H1 (cell line): ENCODE measurements at places on chromosomes 5 and 9.

GRCh38 chr5:176954050-176954449 is 52.5 kb downstream of the UIMC1 start:
- no peak for DNase-seq

DNA sequence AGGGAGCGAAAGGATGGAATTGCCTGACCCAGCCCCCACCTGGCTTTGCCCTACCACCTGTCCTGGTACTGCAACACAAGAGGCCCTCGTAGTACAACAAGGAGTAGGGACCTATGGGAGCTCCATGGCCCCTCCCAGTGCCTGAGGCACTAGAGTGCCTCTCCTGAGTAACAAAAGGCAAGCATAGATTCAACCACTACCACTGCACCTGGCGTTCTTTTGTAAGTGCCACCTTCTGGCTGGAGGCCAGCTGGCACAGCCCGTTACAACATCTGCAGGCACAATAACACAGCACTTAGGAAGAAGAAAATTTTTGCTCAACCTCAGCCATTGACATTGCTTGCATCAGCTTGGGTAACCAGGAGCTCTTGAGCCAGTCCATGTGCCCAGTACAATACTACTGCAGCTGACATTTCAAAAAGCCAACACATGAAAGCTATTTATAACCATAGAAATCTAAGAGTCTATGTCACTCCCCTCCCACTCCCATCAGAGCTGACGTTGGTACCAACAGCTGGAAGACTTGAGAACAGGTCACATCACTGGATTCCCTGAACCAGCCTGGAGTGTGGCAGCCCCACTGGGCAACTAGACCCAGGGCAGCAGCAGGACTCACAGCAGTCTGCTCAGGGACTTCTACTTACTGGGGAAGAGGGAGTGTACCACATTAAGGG is 17.7 kb upstream of the FAM174A start:
- DNase-seq = no peak

- DNase-seq = no peak
These were observed 239.0 kb downstream of the FGF10 start for GRCh38 chr5:44150075-44150723.

- no peak for DNase-seq
These were observed 29.1 kb upstream of the BNC2 start for GRCh38 chr9:16899606-16900005.

DNA sequence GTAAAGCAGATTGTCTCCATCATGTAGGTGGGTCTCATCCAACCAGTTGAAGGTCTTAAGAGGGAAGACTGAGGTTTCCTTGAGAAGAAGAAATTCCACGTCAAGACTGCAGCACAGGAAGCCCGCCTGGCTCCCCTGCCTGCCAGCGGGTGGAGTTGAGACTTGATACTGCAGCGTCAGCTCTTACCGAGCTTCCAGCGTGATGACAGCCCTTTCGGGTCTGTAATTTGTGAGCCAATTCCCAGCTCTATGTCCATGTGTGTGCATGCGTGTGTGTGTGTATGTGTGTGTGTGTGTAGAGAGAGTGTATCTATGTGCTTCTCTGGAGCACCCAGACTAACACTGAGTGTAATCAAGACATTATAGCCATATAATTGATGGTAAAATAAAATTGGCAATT is 379.7 kb upstream of the IRX2 start:
- DNase-seq = no peak

DNA sequence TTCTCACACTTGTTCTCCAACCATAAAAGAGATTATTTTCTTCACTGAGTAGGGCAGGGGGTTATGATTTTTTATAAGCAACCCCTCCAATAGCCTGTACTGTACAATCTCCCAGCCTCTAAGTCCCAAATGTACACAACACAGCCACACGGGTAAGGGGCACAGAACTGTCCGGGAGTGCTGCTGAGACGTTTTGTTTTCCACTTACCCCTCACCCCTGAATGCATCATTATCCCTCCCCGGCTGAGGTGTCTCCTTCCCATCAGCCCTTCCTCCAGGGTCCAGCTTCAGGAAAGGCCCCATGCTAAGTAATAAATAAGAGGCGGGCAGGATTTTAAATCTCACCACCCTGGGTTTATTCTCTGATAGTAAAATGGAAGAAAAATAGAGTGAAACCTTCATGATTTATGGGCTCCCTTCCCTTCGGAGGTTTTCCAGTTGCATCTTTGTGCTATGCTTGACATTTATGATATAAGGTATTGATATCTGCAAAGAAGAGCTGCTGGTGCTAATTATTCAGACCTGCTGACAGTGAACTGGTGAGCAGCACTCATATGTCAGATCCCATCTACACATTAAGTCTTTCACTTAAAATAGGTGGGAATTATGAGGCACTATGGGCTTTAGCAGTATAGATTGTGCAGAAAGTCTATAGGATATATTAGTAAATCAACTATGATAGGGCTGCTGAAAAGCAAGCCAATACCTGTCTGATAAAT is 67.2 kb upstream of the MEGF10 start:
- no peak for DNase-seq

- no peak for DNase-seq
These were observed 312.0 kb downstream of the CDK5RAP2 start for GRCh38 chr9:120267929-120268328.

GRCh38 chr9:136614372-136614922 is 48.3 kb upstream of the EGFL7 start:
- DNase-seq = no peak

DNA sequence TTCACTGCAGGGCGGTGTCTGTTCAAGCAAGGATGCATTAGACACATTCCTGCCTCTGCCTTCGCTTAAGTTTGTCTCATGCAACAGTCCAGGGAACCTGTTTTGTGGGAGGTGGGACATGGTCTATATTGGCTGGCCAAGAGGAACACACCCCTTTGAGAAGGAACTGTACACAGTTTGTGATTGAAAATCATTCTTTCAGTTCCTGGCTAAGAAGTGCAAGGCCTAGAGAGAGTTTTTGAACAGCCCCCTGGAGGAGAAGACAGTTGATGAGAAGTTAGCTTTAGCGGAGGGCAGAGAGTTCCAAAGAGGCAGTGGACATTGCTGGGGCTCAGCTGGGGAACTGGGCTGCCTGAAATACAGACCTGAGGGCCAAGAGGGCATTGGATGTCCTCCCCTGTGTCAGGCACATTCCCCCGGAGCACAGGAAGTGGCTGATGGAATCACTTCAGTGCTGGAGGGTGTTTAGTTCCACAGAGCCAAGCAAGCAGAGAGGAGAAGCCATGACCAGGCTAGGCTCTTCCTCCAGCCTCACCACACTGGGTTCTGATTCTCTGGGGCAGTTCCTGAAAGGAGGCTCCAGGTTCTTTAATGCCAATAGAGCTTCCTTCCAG is 66.6 kb downstream of the RGS3 start:
- DNase-seq = no peak

DNA sequence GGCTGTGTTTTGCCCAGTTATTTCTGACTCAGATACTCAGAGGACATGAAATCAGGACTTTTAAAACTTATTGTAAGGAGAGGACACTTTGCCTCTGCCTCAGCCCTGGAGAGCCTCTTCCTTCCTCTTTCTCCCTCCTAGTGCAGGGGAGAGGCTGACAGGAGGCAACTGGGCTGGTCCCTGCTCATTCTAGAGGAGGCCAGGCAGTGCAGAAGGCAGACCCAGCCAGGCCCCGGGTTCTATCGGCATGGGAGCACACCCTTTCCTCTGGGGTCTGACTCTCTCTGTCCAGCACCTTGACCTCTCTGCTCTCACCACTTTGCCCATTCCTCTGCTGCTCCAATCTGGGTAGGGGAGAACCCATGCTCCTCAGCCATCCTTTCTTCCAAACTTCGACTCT is 16.0 kb upstream of the SMIM32 start:
- no peak for DNase-seq

- no peak for DNase-seq
These were observed 239.1 kb downstream of the ENC1 start for GRCh38 chr5:74401281-74401945.

DNA sequence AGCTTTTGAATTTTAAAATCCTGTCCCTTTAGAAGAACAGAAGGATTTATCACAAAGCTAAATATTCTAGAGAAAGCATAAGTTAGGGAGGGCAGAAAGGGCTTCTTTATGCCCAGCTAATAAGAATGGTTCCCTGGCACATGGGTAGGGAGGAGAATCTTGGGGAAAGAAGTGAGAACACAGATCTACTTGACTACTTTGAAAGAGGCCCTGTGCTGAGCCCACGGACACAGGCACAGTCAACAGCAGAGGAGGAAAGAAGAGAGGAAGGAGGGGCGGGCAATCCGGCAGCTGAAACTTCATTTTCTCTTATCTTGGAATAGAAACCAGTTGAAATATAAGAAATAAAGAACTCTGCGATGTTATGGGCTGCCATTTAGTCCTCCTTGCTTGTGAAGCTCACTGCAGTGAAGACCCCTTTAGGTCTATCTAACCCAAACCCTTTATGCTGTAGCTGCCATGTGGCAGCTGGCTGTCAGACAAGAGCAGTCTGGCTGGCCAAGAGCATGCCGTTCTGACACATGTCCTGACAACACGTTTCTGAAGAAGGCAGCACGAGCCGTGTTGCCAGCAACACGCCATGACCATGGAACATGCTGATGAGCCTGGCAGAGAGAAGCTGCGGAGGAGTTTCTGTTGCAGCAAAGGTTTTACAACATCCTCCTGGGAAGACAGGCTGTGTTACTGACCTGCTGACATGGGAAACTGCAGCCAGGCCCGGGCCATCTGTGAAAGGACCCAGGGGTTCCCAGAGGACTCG is 34.2 kb downstream of the ABLIM3 start:
- DNase-seq = no peak

- no peak for DNase-seq
These were observed 64.4 kb downstream of the PPARGC1B start for GRCh38 chr5:149794487-149794971.

GRCh38 chr9:88530051-88530450 is 4.9 kb upstream of the NXNL2 start:
- no peak for DNase-seq

DNA sequence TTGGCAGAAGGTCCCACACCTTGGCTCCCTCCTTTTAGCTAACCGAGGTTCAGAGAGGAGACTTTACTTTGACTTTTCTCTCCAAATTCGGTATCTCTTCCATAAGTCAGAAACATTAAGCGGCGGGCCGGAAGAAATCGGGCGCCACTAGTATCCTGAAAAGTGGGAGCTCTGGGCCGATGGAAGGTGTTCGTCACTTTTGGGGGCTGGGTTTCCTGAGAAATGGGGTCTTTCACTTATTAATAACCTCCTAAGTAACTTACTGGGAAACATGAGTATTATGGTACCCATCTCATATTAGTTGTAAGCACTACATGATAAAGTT is 716 bp downstream of the STX17 start:
- no peak for DNase-seq

DNA sequence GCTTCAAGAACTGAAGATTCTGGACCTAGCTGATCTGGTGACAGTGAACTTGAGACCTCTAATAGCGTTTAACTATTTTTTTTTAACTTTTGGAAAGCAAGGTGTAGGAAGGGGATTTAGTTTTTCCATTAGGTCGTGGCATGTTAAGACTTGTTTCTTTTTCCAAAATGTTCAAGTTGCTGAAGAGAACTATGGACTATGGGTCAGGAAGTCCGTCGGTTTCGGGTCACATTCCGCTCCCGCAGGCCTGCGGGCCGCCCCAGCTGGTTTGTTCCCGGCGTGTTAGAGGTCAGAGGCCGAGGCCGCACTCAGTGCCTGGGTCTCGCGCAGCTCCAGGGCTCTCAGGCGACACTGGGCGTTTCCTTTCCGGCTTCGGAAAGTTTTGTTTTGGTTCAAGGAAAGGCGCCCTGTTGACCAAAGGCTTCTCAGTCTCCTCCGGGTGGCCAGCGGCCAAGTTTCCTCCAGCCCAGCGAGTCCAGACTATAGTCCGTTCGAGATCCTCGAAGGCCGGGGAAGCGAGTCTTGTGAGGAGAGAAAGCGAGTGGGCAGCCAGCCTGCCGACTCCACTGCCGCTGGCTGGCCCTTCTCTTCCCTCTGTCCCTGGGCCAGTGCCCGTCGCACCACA is 586 bp upstream of the FCHO2 start:
- DNase-seq = no peak

GRCh38 chr5:128646176-128646575 is 108.1 kb upstream of the FBN2 start:
- no peak for DNase-seq
